NCI-H1417 treated with DMSO at 0.1 percent for 48 hours (cell line): ENCODE measurements at places on chromosomes 12 and 14.

DNA sequence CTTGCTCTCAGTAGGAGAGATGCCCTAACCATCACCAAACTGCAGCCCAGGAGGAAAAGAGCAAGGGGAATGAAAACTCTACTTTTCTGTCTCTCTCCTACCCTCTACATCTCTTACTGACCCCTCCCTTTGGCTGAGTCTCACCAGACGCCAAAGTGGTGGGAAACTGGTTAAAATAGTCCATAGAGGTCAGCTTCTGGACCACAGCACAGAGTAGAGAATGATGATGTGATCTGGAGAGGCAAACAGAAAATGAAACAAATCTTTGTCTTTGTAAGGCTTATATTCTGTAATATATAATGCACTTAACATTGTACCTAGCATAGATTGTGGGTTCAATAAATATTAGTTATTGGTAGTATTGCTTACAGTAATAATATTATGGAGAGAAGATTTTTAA lies 81.0 kb upstream of the GARIN2 start:
- DNase-seq = no peak

GRCh38 chr14:91293281-91293680 lies 48.8 kb upstream of the GPR68 start:
- no peak for DNase-seq

- DNase-seq = no peak
Observed at GRCh38 chr14:92021523-92021922, 18.3 kb downstream of the TRIP11 start.

DNA sequence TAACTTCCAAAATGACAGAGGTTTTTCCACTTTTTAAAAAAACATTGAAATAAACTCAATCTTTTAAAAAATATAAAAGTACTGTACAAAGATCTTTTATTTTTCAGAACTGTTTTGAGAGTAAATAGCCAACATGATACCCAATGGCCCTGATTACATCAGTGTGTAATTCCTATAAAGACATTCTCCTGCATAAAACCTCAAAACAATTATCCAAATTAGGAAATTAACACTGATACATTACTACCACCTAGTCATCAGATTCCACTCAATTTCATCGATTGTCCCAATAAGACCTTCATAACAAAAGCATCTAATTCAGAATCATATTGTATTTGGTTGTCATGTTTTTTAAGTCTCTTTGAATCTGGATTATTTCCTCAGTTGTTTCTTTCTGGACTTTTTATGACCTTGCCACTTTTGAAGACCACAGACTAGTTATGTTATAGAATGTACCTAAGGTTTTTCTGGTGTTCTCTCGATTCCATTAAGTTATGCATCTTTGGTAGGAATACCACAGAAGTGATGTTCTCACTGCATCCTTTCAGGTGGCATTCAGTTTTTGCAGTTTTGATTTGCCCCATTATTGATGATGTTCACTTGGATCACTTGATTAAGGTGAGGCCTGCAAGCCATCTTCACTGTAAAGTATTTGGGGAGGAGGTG lies 4.0 kb upstream of the YEATS4 start:
- DNase-seq = no peak

DNA sequence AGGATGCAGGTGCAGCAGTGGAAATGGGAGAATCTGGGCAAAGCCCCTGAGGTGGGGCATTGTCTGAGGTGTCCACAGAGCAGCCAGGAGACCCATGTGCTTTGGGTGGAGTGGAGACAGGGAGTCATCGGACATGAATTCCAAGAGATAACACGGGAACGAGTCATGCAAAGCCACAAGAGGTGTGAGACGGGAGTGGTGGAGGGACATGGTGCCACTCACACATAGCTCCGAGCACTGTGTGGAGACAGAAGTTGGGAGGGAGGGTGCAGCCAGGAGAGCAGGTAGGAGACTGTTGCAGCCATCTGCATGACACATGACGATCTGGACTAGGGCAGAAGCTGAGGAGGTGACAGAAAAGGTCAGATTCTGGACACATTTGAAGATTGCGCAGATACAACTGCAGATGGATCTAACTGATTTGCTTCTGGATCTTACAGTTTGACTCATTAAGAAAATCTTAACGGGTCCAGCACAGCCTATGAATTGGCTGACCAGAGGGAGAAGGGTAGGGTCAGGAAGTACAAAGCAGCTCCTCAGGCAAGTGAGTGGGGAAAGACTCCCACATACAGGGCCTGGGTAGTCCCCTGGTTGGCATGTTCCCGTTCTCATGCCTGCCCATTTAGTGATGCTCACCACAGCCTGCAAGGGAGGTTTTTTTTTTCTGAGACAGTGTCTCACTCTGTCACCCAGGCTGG lies 379.8 kb downstream of the FUT8 start:
- no peak for DNase-seq

- no peak for DNase-seq
Observed at GRCh38 chr12:64383675-64384074, 6.9 kb downstream of the C12orf56 start.

- DNase-seq = no peak
Observed at GRCh38 chr12:124422570-124423523, 128.0 kb downstream of the RFLNA start.

- no peak for DNase-seq
Observed at GRCh38 chr14:85917716-85918115, 387.8 kb downstream of the FLRT2 start.

DNA sequence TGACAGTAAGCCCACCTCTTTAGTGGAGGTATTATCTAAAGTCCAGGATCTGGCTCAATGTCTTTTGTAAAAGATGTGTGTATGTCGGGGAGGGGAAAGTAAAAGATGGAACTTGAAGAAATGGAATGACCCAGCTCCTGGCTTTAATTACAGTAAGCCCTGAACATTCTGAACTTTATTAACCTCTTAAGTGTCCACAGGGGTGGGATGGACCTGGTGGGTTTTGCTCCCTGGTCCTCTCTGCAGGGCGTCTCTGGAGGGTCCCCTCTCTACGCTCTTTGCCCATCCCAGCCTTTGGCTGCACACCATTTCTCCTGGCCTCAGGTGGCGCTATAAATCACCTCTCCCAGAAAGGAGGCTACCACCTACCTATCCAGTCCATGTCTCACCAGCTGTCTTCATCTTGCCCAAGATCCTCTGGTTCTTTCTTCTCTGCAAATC lies 3.7 kb upstream of the CISTR start:
- no peak for DNase-seq
